ENCODE measurements at places on chromosomes 4 and X.

DNA sequence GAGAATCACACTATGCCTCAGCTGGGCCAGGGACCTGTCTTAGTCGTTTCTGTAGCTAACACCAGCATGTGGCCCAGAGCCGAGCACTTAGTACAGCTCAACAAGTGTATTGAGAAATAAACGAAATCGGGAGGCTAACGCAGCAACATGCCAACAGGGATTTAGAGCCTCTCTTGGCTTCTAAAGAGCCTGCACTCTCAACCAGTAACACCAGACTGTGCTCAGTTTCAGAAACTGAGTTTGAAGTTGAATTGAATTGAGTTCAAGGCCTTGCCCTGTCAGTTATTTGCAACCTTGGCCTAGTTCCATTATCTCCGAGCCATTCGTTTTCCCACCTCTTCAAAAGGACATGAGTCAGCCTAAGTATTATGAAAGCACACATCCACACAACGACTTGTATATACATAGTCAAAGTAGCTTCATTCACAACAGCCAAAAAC, 71.3 kb upstream of the LDB2 start:
- DNase-seq: no peak

DNA sequence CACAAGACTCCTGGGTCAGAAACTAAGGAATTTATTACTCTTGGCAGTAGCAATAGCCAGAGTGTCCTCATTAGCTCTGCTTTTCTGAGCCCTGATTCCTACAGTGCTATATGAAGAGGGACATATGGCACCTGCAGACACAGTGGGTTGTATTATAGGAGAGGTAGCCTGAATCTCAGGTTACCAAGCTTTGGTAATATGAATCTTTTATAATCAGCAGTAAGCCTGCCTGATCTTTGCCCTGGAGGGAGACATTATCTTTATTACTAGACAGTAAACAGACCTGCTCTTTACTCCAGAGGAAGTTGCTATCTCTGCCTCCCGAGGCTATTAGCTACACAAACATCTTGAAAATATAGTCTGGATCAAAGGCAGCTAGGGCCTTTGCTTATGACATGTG, 62.5 kb upstream of the HOPX start:
- no peak for DNase-seq

GRCh38 chr4:183202523-183202922, 103.5 kb downstream of the WWC2 start:
- DNase-seq: no peak

- DNase-seq: no peak
Observed at GRCh38 chr4:150722908-150723362, 141.0 kb downstream of the MAB21L2 start.

DNA sequence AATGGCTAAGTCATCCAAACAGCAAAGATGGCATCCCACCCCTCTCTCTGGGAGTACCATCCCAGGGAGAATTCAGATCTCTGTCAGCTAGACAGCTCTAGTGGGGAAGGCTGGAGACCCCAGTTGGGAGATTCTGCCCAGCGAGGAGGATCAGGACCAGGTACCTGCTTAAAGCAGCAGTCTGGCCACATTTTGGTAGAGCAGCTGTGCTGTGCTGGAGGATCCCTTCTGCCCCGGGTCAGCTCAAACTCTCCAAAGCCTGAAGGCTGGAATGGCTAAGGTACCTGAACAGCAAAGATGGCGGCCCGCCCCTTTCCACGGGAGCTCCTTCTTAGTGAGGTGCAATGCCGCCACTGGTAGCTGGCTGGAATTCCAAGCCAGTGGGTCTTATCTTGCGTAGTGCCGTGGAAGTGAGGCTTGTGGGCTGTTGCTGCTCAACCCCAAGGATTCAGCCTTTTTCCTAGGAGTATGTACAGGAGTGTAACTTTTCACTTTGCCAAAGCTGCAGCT, 40.1 kb downstream of the SATL1 start:
- DNase-seq: no peak

GRCh38 chr4:159269956-159270355, 167.1 kb downstream of the RAPGEF2 start:
- no peak for DNase-seq
